Stimulated activated CD8-positive, alpha-beta memory T cell treated with anti-CD3 and anti-CD28 coated beads, Interleukin-7, amount 100 ng/mL, for 24 hours (primary cell): ENCODE measurements at places on chromosomes 16 and 17.

- no peak for DNase-seq
Measured at GRCh38 chr16:31504159-31504558, 4.0 kb downstream of the RUSF1 start.

DNA sequence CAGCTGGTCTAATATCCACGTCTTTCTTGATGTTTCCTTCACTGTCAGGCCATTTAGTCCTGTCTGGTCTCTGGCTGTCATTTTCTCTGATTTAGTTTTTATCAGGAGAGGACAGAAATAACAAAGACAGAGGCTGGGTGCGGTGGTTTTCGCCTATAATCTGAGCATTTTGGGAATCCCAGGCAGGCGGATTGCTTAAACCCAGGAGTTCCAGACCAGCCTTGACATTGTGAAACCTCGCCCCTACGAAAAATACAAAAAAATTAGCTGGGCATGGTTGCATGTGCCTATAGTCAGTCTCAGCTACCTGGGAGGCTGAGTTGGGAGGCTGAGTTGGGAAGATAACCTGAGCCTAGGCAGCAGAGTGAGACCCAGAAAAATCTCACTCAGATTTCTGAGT lies 7.1 kb downstream of the SRCAP start:
- no peak for DNase-seq

GRCh38 chr17:78170692-78171590 lies 2.6 kb downstream of the SYNGR2 start:
- no peak for DNase-seq

DNA sequence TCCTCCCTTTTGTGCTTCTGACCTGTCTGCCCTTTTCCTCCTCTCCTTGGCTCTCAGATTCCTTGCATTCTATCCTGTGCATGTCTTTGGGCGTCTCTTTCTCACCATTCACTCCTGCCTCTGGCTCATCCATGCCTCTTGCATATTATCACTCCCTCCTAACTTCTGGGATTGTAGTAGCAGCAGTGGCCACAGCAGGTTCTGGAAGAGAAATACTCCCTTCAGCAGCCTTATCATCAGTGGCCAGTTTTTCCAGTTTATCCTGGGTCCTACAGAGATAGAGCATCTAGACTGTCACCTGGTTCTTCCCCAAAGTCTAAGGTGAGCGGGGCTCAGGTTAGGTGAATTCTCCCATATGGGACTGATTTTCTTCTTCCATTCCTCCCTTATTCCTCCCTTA lies 354.0 kb upstream of the CCL2 start:
- DNase-seq: no peak

DNA sequence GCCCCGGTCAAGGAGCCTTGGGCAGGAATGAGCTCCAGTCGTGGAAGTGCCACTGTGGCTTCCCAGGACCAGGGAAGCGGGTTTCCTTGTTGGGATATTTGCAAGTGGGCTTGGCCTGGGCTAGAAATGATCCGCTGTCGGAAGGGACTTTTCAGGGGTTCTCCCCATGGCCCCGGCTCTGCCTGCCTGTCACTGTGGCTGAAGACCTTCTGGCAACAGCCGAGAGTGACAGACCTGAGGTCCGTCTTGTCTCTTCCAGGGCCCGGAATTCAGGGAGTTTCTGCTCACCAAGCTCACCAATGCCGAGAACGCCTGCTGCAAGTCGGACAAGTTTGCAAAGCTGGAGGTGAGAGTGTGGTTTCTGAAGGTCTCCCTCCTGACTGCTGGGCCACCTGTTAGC lies 57.7 kb downstream of the OR1D5 start:
- DNase-seq: no peak

DNA sequence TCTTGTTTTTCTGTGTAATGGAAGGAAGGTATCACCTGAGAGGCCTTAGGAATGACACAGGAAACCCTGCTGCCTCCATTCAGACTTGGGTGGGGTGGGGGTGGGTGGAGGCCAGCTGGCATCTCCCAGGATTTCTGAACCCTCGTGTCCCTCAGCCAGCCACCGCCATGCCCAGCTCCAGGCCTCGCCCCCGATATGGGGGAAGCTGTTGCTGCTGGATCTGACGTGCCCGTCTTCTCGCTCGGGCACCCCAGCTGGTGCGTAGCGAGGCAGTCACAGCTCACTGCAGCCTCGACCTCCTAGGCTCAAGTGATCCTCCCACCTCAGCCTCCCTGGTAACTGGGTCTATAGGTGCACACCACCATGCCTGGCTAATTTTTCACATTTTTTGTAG lies 220.0 kb upstream of the CHMP6 start:
- no peak for DNase-seq

- no peak for DNase-seq
Measured at GRCh38 chr16:26963109-26963508, 103.6 kb upstream of the C16orf82 start.

- no peak for DNase-seq
Measured at GRCh38 chr17:3980381-3981014, 16.3 kb upstream of the ATP2A3 start.
